Heart right ventricle (tissue), 16 donors: ENCODE measurements at places on chromosomes 11 and 22. TPM values are rescaled to one million over a fixed set of nuclear protein-coding genes. Genes with fewer than 3 reads are reported as not detected.

Gene BCO2
- 81.1 TPM for total RNA-seq

DNA sequence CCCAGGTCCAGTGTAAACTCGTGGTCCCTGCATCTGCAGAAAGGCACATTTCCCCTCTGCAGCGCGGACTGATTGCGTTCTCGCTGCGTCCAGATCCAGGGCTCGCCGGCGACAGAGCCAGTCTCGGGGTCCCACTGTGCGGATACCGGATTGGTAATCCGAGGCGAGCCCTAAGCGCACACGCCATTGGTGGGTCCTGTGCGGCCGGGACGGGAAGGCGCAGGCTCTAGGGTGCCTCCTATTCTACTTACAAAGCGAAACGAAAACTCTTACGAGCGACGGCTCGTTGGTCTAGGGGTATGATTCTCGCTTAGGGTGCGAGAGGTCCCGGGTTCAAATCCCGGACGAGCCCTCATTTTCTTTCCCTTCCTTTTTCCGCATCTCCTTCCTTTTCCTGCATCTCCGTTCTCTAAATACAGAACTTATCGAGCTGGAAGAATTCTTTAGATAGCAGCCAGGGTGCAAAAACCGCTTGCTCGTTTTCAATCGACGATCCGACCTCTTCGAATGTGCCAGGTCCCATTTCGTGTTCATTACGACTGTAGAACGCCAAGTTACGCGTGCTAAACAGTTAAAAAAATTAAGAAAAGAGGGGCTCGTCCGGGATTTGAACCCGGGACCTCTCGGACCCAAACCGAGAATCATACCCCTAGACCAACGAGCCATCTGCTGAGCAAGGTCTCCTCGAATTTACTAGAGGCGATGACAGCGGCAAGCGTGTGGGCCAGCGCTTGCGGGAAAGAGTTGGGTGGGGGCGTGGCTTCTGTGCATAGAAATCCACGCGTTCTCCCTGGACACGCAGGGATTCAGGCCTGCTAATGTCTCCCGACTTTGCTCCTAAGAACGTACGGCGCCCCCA is 29.2 kb upstream of the WNT11 start:
- peak overlapping the region; percentile 85 for H3K27ac ChIP-seq
- peak; percentile 93 for DNase-seq
- H3K36me3 ChIP-seq: no peaks in the 10 kb centered on the region
- H3K4me1 ChIP-seq: peaks cover 12% of the 10 kb centered on the region
- no peaks in the 10 kb centered on the region for H3K27me3 ChIP-seq

DNA sequence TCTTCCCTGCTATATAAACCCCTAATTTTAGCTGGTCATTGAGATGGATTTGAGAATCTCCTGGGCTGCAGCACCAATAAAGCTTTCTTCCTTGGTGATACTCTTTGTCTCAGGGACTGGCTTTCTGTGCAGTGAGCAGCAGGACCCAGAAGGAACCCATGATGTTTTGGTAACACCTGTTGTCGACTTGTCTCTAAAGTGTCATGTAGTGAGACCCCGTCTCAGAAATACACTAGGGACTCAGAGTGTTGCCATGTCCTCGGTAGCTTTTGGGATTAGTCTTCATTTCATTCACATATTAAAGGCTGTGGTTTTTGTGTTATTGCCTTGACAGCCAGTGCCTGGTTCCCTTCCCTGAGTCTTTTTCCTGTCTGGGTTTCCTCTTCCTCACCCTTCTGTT is 1078.7 kb downstream of the TBC1D22A start:
- H3K27me3 ChIP-seq: peaks cover 50% of the 10 kb centered on the region
- H3K27ac ChIP-seq: no peak overlapping the region
- no peak for DNase-seq
- H3K4me1 ChIP-seq: no peaks in the 10 kb centered on the region

DNA sequence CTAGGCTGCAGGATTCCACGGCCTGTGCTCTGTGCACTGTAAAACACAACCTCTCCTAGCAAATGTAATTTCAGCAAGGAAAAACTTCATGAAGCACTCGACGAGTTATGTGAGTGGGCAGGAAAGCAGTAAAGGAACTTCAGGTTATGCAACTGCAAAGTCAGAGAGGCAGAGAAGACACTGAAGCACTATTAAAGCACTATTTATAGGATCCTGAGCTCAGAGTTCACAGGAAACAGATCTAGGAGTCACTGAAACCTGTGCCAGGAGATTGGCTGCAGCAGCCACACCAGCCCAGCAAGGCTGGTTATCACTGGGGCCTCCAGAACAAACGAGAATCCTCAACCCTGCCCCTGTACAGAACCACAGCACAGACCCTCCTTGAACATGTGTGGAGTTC is 2.5 kb downstream of the SMIM35 start:
- no peaks in the 10 kb centered on the region for H3K27me3 ChIP-seq
- H3K36me3 ChIP-seq: no peaks in the 10 kb centered on the region
- H3K4me3 ChIP-seq: no peak overlapping the region
- peaks cover 35% of the 10 kb centered on the region for H3K4me1 ChIP-seq
- peak overlapping the region; percentile 86 for H3K27ac ChIP-seq
